NCI-H524 treated with DMSO at 0.1 percent for 48 hours (cell line): ENCODE measurements at places on chromosomes 1 and 21.

GRCh38 chr1:151009206-151009587, 948 bp downstream of the PRUNE1 start:
- no peak for DNase-seq

- no peak for DNase-seq
Measured at GRCh38 chr21:45580181-45580575, 37.9 kb upstream of the SLC19A1 start.

DNA sequence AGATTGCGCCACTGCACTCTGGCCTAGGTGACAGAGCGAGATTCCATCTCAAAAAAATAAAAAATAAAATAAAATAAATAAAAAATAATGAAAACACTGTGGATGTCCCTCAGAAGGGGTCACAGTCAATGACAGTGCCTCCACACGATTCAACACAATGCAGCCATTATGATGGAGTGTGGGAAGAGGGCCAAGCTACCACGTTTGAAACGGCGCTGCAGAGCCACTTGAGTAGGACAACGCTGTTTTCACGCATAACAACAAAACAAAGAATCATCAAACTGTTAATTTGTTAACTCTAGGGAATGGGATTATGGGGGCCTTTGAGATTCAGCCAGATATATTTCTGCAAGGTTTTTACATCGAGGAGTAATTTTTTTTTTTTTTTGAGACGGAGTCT, 36.5 kb downstream of the NKAIN1 start:
- no peak for DNase-seq

GRCh38 chr1:56666112-56666608, 21.0 kb downstream of the PRKAA2 start:
- DNase-seq, result peak; percentile 77

DNA sequence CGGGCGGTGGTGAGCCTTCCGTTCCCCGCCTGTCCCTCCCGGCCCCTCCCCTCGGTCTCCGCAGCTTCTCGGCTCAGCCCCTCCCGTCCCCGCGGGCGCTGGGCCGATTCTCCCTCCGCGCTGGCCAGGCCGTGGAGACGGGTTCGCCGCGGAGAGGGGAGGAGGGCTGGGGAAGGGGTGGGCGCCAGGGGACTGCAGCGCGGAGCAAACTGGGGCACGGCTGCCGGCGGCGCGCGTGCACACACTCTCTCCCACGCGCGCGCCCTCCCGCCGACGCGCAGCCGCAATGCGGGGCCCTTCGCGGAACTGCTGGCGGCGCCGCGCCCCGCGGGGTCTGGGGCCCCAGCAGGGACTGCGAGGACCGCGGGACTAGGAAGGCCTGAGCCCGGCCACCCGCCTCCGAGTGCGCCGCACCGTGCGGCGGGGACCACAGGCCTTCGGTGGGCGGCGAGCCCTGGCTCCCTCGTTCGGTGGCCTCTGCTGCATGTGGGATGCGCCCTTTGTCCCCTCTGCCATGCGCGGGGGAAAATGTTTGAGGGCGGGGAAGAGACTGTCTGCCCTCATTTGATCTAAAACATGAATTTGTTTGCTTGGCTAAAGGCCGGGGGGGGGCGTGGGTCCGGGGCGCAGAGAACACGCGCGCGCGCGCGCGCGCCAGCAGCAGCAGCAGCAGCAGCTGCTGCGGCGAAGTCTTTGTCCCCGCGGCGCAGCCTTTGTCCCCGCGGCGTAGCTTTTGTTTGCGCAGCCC, 90.7 kb upstream of the VAMP3 start:
- DNase-seq, result no peak

DNA sequence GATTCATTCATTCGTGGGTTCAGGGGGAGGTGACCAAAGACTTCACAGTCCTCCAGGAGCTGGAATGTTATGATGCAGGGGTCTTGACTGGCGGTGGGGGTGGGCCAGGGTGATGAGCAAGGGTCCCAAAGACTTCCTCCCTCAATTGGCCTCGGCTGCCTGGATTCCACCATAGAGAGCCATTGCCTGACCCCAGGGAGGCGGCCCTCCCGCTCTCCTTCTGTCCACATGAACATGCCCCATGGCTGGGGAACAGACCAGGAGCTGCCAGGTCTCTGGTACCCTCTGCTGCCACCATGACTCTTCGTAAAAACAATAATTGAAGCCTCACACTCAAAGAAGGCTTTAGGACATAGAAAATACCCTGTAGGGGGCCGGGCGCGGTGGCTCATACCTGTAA, 102.5 kb upstream of the CASZ1 start:
- no peak for DNase-seq

DNA sequence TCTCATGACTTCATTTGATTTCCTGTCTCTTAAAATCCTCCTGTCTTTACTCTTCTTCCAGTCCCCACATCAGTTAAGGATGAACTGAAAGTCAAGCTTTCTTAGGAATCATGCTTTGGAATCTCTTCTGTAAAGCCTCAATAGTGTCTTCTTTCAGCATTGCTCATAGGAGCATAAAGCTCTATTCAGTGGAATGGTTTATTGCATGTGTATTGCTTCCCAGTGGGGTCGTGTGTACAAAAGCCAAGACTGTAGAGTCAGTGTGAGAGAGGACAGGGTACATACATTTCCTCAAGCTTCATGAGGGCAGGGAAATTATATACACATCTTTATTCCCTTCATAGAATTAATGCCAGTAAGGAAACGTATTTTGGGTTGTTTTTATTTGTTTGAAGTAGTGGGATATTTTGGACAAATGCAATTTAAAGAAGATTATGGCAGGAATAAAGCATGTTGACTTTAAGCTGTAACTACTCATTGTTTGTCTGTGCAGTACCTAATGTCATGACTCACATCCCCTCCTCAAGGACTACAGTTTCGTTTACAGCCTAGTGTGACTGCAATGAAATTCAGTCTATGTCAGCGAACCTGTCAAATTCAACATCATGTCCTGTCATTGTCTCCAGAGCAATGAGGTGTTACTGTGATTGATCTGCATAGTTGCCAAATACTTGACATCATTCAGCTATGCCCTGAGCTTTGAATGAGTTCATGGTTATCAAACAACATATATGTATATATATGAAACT, 2164.2 kb downstream of the NCAM2 start:
- no peak for DNase-seq

GRCh38 chr1:79499541-79499940, 493.0 kb upstream of the ADGRL4 start:
- DNase-seq, result no peak

- DNase-seq, result no peak
Measured at GRCh38 chr1:40110389-40110788, 13.3 kb upstream of the PPT1 start.

GRCh38 chr1:241715435-241715834, 63.4 kb downstream of the WDR64 start:
- DNase-seq, result no peak

- DNase-seq, result no peak
Measured at GRCh38 chr21:14376854-14377253, 6.1 kb downstream of the HSPA13 start.

GRCh38 chr1:78351551-78352216, 139.1 kb upstream of the PTGFR start:
- no peak for DNase-seq

DNA sequence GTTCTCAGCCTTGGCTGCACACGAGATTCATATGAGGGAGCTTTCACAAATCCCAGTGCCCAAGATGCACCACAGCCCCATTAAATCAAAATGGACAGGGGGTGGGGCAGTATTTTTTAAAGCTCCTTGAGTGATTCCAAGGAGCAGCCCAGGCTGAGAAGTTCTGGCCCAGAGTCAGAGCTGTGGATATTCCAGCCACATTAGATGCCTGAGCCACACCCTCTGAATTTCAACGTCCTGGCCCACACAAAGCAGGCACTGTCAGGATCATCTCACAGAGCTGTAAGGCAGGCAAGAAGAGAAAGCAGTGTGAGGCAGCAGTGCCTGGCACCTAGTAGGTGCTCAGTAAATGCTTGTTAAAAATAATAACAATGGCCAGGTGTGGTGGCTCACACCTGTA, 37.4 kb downstream of the PAX7 start:
- DNase-seq, result no peak

GRCh38 chr1:46577671-46578070, 26.2 kb upstream of the KNCN start:
- no peak for DNase-seq

DNA sequence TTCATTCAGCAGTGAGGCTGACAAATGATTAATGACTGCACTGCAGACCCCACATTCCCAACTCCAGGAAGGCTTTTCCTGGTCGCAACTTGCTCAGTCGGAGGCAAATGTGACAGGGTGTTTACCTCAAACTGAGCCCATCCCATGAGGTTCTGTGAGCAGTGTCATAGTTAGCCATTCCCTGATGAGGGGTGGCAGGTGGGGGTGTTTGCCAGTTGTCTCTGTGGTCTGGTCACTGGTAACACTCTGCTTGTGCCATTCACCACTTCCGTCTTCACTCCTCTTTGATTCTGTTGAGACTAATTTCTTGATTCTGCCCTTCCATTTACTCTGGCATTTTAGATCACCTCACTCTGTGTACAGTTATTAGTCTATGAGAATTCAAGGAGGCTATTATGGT, 73.5 kb downstream of the NOS1AP start:
- DNase-seq, result no peak

GRCh38 chr1:27349784-27350662, 8.2 kb downstream of the SYTL1 start:
- no peak for DNase-seq

DNA sequence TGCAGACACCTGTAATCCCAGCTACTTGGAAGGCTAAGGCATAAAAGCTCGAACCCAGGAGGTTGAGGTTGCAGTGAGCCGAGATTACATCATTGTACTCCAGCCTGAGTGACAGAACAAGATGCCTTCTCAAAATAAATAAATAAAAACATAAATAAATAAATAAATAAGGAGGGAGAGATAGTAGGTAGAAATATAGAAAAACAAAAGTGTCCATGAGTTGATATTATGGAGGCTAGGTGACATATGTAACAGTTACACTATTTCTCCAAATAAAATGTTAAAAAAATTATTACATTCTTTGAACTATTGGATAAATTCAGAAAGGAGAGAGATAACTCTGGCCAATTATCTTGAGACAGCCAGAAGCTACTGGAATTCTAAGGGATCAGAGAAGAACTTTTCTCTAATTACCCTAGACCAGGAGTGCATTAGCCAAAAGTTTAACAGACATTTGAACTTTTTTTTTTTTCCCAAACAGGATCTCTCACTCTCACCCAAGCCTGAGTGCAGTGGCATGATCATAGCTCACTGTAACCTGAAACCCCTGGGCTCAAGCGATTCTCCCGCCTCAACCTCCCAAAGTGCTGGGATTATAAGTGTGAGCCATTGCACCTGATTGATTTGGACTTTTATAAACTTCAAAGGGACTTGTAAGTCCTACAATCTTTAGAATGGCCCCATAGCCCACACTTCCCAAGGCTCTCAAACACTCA, 17.6 kb downstream of the SYNJ1 start:
- DNase-seq, result no peak

DNA sequence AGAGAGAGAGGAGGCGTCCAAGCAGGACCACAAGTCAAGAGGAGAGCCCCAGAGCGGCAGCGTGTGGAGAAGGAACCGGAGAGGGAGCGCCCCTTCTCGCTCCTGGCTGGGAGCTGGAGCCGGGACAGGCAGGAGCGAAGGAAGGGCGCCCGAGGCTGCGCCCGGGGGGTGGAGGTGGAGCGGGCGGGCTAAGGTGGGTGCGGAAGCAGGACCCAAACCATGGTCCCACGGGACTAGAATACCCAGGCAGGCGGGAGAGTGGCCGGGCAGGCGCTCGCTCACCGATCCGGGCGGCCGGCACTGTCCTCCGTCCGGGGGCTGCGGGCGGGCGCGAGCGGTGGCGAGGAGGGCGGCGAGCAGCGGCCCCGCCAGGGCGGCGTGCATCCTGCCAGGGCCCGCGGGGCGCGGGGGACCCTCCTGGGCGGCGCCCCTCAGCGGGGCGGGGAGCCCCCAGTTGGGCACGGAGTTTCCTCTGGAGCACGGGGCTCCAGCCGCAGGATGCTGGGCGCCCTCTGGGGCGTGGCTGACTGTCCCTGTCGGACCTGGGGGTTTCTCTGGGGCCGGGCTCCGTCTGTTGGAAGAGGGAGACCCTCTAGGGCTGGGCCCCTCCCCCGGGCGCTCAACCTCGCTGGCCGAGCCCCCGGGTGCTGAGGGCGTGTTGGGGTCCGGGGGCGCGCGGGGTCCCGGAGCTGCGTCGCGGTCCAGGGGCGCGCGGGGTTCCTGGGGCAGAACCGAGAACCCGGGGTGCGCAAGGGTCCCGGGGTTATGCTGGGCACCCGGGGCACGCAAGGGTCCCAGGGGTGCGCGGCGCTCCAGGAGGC, 569 bp downstream of the TRABD2B start:
- no peak for DNase-seq

DNA sequence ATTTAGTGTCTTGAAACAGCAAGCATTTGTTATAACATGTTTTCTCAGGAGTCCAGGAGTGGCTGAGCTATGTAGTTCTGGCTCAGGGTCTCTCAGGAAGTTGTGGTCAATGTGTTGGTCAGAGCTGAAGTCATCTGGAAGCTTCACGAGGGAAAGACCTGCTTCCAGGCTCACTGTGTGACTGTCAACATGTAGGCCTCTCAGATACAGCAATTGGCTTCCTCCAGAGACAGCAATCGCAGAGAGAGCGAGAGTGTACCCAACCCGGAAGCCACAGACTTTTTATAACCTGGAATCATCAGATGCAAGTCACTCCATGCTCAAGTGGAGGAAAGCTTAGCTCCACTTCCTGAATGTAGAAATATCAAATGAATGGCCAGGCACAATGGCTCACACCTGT, 40.9 kb downstream of the TNFRSF9 start:
- no peak for DNase-seq

- DNase-seq, result no peak
Measured at GRCh38 chr1:150906329-150906728, 19.4 kb downstream of the CTXND2 start.

- no peak for DNase-seq
Measured at GRCh38 chr1:162371611-162372010, 5.0 kb downstream of the SPATA46 start.

DNA sequence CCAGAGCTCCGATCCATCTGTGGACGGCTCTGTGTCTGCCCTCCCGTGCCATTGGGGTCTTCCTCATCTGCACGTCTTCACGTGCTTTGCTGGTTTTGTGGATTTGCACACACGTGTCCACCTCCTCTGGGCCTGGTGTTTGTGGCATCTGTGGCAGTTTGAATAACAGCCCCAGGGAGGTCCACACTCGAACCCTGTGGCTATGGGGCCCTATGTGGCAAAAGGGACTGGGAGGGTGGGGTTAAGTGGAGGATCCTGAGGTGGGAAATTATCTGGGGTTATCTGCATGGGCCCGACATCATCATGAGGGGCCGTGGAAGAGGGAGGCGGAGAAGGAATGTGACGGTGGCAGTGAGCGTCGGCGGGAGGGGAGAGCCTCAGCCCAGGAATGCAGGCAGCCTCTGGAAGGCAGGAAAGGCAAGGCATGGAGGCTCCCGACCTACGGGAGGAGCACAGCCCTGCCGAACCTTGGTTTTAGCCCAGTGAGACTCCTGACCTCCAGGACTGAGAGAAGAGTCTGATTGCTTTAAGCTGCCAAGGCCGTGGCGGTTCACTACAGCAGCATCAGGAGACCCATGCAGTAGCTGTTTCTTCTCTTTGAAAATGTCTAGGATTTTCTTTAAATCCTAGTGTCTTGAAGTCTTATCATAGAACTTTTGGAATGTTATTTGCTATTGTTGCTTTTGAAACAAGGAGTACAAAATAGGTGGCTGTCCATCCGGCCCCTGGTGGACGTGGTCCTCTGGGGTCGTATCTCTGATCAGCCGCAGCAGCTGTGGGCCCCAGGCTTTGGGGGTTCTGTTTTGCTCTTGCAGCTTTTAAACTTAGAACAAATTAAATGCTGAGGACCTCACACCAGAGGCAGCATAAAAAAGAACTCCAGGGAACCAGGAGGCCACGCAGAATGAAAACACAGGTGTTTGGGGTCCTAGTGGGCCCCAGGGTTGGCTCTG, 40.0 kb upstream of the LRRC3 start:
- no peak for DNase-seq
